ENCODE measurements at places on chromosomes 11 and 22. TPM values are rescaled to one million over a fixed set of nuclear protein-coding genes. Genes with fewer than 3 reads are reported as not detected.

- DNase-seq = no peak
Measured at GRCh38 chr22:17087498-17088131, 2.8 kb downstream of the IL17RA start.

- DNase-seq = no peak
Measured at GRCh38 chr22:50208939-50209892, 8.4 kb downstream of the SELENOO start.

DNA sequence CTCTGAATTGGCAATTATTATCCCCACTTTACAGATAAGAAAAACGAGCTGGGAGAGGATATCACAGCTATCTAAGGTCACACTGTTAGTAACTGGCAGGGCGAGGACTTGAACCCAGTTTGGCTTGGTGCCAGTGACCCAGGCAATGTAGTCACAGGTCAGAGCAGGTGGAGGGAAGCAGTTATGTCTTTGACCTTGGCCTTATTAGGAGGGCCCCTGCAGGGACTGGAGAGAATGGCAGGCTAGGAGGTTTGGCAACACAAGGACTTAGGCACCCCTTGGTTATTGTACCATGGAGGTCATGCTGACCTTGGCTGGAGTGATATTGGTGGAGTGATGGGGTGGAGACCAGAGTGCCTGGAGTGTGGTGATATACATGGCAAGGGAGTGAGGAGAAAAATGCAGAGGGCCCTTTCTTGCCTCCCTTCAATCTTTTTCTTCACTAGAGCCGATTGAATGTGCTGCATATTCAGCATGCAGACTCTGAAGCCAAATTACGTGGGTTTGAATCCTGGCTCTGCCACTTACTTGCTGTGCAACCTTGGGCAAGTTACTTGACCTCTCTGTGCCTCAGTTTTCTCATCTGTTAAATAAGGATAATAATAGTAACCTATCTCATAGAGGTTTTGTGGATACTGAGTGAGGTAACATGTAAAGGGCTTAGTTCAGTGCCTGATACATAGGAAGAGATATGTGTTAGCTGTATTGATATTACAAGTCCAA is 92.7 kb upstream of the TBCEL start:
- DNase-seq = no peak

DNA sequence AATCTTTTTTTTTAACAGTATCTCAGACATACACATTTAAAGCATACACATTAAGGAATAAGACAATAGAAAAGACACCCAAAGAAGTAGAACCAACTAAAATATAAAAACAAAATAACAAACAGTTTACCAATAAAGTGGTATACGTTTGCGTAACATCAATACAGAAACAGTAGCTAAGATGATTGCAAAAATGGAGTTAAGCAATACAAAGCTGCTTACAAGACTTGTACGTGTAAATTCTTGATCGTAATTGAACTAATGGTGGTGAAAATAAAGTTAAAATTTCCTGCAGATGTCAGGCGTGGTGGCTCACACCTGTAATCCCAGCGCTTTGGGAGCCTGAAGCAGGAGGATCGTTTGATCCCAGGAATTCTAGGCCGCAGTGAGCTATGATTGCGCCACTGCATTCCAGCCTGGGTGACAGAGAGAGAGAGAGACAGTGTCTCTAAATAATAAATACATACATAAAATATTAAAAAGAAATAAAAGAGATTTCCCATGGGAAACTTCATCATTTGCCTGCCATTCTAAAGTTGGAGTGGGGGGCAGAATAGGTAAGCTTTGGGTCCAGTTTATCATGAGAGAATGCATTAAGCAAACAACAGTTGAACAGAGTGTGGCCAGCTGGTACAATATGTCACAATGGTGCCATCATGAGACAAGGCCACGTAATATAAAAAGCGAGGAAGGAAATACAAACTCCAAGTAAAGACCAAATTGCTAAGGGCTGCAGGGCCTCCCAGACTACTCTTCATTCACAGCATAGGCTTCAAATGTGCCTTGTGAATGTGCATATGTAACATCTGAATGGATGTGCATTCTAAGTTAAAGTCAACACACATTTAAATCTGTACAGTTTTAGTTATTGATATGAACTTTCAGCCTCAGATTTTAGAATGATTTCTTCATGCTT is 38.9 kb upstream of the EED start:
- no peak for DNase-seq

DNA sequence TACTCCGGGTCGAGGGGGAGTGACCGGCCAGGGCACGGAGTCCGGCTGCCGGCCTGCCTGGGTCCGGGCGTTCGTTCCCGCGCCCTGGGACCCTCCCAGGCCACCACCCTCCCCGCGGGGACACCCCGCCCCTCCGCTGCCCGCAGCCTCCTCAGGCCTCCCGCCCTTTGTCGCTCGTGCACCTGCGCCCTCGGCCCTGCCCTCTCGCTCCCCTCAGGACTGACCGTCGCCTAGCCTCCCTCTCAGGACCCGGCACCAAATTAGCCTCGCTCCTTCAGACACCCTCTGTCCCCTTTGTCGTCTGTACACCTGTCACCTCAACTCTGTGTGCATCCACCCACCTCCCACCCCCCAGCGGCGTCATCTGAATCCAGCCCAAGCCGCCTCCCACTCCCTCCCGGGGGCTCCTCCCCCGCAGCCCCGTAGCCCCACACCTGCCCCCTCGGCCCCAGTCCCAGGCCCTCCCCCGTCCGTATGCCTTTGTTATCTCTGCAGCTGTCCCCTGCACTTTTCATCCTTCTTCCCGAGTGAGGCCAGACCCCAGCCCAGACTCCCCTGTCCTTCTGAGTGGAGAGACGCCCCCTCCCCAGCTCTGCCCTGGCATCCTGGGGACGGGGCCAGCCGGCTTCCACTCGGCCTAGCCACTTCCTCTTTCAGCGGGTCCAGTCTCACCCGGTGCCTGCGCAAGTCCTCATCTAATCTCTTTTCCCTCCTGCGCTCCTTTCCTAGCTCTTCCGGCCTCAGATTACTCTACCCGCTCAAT is 643 bp downstream of the TIGD3 start:
- DNase-seq = no peak

DNA sequence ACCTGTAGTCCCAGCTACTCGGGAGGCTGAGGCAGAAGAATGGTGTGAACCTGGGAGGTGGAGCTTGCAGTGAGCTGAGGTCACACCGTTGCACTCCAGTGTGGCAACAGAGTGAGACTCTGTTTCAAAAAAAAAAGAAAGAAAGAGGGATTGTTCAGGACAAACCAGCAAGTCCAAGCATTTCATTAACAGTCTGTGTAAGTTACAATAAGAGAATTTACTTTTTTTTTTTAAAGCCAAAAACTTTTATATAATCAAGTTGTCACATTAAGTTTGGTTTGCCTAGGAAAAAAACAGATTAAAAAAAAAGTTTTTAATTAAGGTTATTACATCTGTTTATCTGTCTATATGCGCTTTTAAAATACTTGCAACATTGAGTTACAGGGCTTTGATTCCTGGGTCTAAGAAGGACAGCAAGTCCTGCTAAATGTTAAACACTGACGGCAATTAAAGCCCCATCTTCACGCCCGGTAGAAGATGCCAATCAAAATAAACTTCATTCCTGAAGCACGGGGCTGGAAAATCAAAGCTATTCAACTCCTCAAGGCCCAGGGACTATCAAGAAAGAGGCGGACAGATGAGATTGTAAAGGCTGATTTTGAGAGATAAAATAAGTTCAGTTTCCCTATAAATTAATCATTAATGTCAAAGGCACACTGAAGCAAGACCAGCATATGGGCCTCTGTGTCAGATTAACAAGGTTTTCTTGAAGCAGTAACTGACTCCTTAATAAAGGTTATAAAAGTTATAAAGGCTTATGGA is 10.7 kb downstream of the TMEM138 start:
- no peak for DNase-seq

- DNase-seq = no peak
Measured at GRCh38 chr11:130886704-130887103, 29.6 kb downstream of the SNX19 start.

- DNase-seq = no peak
Measured at GRCh38 chr22:22180738-22181285, 63.8 kb upstream of the VPREB1 start.

DNA sequence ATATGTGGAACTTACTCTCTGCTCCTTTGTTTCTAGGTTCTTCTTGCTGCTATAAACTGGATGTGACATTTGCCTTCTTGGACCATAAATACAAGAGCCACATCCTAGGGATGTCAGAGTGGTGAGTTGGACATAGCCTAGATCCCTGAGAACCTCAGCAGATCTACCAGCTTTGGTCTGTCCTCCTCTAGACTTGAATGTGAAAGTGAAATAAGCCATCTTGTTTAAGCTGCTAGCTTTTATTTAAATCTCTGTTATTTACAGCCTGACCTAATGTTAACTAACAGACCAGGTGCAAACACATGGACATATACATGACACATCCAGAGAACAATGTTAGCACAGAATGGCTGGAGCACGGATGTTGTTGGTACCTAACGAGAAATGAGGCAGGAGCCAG is 36.0 kb downstream of the SLN start:
- no peak for DNase-seq

- DNase-seq = no peak
Measured at GRCh38 chr11:9731256-9731655, 67.4 kb downstream of the SWAP70 start.

GRCh38 chr22:46251266-46251665 is 1.2 kb upstream of the CDPF1 start:
- DNase-seq = no peak

DNA sequence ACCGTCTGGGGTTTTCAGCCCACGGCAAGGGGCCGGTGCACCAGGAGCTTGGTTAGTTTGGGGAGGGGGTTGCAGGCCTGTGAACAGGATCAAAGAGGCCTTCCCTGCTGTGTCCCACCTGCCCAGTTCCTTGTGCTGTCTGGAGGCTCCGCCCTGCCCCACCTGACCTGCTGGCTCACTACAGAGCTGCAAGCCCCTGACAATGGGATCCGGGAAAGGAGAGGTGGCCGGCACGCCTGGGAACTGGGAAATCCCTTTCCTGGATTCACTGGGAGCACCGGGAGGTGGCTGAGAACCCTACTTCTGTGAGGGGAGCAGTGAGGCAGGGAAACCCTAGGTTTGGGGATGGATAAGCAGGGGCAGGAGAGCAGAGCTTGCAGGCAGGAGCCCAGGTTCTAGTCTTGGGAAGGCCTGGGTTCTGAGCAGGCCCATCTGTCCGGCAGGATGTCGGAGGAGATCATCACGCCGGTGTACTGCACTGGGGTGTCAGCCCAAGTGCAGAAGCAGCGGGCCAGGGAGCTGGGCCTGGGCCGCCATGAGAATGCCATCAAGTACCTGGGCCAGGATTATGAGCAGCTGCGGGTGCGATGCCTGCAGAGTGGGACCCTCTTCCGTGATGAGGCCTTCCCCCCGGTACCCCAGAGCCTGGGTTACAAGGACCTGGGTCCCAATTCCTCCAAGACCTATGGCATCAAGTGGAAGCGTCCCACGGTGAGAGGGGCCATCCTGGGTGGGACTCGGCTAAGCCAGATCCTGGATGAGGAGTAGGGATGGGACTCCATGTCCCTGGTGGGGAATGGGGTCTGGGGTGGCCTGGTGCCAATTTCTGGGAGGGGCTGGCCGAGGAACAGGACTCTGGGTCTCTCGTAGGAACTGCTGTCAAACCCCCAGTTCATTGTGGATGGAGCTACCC is 786 bp downstream of the CAPN1 start:
- DNase-seq = no peak

DNA sequence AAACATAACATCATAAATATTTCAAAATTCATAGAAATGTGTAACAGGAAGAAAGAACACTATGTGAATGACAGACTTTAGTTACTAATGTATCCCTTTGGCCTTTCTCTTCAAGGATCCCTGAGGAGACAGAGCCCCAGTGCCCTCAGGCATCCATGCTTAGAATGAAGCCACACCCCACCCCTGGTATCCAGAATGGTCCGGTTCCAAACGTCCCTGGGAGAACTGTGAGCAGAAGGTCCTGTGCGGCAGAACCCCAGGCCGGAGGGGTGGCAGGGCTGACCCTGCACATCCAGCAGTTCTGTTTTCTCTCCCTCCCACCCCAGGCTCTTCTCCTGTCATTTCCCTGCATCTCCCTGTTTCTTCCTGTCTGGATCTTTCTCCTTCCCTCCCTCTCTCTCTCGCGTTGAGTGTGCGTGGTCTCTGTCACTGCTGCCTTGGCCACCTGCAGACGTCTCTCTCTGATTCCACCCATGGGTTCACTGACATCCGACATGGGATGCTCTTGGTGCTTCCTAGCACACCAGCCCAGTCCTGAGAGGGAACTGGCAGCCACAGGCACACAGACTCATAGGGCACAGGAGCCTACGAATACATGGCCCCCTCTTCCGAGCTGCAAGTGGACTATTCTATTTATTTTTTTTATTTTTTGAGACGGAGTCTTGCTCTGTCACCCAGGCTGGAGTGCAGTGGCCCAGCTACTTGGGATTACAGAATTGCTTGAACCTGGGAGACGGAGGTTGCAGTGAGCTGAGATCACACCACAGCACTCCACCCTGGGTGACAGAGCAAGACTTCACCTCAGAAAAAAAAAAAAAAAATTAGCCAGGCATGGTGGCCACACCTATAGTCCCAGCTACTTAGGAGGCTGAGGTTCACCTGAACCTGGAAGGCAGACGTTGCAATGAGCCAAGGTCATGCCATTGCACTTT is 5.7 kb downstream of the RFPL1 start:
- no peak for DNase-seq

Gene SF1
- total RNA-seq = 209 TPM

Gene KRTAP5-8
- total RNA-seq = not detected

Gene TPH1
- total RNA-seq = 0.19 TPM

Gene CLDN5
- 69.4 TPM for total RNA-seq

Gene P2RX6
- not detected for total RNA-seq

Gene SLC22A8
- not detected for total RNA-seq

Gene OR6T1
- total RNA-seq = not detected

Gene PDGFB
- 12.2 TPM for total RNA-seq

Gene DERL3
- 0.47 TPM for total RNA-seq

Gene OR52M1
- not detected for total RNA-seq

Gene MCM5
- total RNA-seq = 11.3 TPM
